Non-pigmented ciliary epithelial cell (primary cell): ENCODE measurements at places on chromosomes 7 and 10.

GRCh38 chr7:70523249-70523988, 608.5 kb upstream of the GALNT17 start:
- DNase-seq, result no peak

DNA sequence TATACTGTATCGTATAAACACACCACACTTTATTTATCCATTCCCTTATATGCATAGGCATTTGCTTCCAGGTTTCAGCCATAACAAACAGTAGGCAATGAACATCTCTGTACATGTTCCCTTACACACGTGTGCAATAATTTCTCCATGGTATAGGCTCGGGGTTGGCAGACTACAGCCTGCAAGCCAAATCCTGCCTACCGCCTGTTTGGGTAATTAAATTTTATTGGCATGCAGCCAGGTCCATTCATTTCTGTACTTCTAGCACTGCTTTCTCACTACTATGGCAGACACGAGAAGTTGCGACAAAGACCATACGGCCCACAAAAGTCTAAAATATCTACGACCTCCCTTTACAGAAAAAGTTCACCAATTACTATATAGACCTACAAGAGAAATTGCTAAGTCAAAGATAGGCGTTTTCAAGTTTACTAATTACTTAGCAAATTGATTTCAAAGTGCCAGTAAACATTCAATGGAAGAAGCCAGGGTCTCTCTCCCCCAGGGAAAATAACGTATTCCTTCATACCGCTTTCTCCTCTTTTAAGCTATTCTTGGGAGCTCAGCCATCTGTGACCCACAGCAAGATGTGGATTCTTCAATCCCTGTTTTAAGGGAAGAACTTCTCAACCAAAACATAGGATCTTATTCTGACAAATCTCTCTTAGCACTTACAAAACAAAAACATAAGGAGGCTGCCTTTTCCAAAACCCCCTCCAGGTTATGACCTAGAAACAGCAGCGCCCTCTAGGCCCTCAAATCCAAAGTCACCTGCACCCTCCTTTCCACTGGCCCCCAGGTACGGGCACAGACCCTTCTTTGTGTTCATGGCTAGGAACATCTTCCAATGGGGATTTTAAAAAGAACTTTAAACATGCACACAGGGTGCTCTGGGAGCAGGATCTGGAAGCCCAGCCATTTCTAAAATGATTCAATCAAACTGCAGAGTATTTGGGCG, 100.5 kb downstream of the FGFR2 start:
- DNase-seq, result no peak

DNA sequence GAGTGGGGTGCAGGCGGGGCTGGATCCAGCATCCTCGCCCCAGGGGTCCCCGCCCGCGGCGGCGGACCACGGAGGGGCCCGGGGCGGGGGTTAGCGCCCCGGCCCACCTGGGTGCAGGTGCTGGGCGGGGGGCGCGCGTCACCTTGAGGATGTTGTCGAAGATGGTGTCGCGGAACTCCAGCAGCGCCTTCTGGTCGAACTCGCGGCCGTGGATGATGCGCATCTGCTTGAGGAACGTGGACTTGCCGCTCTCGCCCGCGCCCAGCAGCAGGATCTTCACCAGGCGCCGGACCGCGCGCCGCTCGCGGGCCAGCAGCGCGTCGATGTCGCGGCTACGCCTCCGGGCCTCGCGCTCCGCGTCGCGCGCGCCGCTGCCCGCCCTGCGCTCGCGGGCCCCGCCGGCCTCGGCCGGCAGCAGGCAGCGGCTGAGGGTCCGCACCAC, 376 bp downstream of the GNA12 start:
- no peak for DNase-seq

DNA sequence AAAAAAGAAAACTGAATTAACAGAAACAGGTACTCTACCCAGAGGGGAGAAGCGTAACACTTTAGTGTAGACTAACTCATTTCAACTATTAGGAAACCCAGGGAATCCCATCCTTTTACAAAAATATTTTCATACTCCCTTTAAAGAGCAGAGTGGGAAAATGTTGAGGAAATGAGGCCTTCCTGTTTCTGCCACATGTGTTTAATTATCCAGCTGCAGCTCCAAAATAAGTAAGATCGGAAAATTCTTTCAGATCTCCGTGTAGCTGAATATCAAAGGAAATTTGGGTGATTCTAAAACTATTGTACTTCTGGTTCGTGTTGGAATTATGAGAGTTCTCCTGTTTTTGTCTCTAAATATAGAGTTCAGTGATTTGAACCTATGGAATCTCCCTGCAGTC, 58.0 kb upstream of the CAV2 start:
- no peak for DNase-seq

GRCh38 chr7:16883918-16884317, 2.1 kb upstream of the AGR3 start:
- no peak for DNase-seq

DNA sequence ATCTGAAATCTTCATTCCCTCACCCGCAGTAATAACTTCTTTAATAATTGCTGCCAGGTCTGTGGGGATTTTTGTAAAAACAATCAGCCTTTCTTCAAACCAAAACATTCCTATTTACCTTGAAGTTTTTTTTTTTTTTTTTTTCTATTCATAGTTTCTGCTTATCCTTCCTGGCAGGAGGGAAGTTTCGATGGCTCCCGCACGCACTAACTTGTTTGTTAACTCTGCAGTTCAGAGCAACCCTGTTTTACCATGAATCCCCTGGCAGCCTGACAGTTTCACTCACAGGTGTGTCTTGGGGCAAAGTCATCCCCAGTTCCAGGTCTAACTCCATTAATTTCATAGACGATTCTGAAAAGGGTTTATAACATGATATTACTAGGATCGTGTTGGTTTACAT, 149.3 kb downstream of the KLF6 start:
- DNase-seq, result no peak

- no peak for DNase-seq
These were observed 973.8 kb upstream of the LRRTM3 start for GRCh38 chr10:65952086-65952485.

GRCh38 chr10:123967626-123968243, 76.1 kb upstream of the CPXM2 start:
- DNase-seq, result no peak

- no peak for DNase-seq
These were observed 68.8 kb upstream of the GSDME start for GRCh38 chr7:24825931-24826661.

GRCh38 chr10:127265288-127265687, 68.9 kb upstream of the INSYN2A start:
- DNase-seq, result no peak

DNA sequence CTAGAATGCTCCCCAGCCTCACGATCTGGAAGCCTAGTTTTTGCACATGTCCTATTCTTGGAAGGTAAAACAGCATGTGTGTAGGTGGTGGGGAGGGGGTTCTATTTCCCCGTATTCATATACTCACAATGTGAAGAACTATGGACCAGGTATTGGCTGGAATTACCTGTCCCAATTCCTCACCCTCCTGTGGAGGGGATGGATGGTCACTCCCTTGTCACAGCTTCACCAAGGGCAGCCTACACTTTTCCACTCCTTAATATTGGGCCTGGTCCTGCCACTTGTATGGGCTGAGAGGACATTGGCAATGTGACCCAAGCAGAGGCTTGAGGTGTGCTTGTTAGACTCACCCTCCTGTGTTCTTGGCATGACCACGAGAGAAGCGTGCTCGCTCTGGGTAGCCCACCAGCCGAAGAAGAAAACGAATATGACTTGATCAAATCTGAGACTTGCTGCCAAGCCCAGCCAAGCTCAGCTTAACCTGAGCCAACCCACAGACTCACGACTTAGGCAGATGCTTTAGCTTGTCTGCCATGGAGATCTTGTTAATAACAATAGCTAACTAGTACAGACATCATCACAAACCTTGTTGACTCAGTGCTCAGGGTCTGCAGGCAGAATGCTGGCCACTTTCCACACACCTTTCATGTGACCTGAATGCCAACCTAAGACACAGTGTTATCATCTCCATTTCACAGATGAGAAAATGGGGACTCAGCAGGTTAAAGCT, 17.2 kb downstream of the ZNF488 start:
- DNase-seq, result no peak

GRCh38 chr7:7416031-7416858, 119.4 kb downstream of the COL28A1 start:
- no peak for DNase-seq

GRCh38 chr7:44403775-44404174, 78.4 kb upstream of the CAMK2B start:
- no peak for DNase-seq

DNA sequence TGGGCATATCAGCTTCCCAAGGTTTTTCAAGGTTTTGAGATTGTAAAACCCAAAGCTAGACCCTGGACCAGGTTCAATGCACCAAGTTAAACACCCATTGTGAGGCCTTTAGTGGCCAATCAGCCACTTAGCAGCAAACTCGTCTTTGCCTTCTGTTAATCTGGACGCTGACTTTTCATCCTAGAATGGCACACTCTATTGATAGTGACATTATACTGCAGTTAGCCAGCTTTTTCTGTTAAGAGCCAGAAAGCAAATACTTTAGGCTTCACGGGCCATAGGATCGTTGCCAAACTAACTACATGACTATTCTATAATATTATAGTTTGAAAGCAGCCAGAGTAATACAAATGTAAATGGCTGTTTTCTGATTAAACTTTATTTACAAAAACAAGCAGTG, 51.3 kb downstream of the VKORC1L1 start:
- no peak for DNase-seq
